ENCODE measurements at places on chromosomes 2 and 18. TPM values are rescaled to one million over a fixed set of nuclear protein-coding genes. Genes with fewer than 3 reads are reported as not detected.

DNA sequence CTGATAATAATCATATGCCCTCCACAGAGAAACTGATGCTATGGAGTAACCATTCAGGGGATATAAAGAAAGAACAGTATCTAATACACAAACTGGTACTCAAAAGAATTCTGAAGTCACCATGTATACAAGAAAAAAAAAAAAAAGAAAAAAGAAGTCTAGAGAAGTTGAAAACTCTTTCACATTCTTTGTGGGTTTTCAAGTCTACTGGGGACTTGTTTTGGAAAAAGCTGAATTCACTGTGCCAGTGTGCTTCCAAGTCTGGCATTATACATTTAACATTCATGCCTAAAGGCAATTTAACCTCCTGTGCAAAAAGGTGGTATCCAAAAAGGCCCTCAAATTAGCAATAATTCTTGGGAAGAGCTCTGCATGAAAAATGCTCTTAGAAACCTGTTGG lies 94.8 kb upstream of the ITGB6 start:
- DNase-seq: no peak

DNA sequence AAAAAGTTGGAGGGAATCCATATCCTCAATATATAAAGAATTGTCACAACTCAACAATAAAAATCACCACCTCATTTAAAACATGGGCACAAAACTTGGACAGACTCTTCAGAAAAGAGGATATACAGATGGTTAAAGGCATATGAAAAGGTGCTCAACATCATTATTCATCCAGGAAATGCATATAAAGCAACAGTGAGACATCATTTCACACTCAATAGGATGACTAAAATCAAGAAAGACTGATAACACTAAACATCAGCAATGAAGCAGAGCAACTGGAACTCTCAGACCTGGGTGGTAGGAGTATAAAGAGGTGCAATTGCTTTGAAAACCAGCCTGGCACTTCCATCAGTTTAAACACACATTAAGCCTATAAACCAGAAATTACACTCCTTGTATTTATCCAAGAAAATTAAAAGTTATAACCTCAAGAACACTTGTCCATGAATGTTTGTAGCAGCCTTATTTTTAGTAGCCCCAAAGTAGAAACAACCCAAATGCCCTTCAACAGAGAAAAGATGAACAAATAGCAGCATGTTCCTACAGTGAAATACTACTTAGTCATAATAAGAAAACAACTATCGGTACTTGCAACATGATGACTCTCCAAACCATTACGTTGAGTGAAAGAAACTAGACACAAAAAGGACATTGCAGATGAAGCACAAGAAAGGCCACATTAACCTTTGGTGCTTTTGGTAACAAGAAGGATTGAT lies 79.1 kb upstream of the TANC1 start:
- no peak for DNase-seq

GRCh38 chr2:121888189-121888557 lies 132.7 kb downstream of the TSN start:
- peak; percentile 14 for DNase-seq

DNA sequence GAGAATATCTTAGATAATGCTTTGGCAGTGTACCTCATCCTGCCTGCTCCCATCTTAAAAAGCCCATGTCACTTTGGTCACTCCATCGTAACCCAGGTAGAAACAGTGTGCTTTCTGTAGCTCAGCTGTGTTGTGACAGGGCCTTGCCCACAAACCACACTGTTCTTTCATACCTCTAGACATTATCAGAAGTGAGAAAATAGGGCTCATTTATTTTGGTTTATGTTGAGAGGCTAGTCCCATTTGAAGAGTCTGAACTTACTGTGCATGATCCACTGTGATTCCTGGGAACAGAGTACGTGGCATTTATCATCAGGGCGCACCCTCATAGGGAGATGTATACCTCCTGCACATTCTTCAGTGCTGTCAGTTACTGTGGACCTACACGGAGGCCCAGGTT lies 69.7 kb downstream of the FEZ2 start:
- no peak for DNase-seq

- DNase-seq: no peak
These were observed 20.7 kb downstream of the FARP2 start for GRCh38 chr2:241376808-241377207.

GRCh38 chr2:156065912-156066311 lies 266.6 kb downstream of the NR4A2 start:
- DNase-seq: peak; percentile 4

Gene TCF23
- not detected for polyA plus RNA-seq
